ENCODE measurements at places on chromosomes 3 and 15.
A peak's percentile ranks its signal among the peaks of the same experiment; 100 is the strongest.

DNA sequence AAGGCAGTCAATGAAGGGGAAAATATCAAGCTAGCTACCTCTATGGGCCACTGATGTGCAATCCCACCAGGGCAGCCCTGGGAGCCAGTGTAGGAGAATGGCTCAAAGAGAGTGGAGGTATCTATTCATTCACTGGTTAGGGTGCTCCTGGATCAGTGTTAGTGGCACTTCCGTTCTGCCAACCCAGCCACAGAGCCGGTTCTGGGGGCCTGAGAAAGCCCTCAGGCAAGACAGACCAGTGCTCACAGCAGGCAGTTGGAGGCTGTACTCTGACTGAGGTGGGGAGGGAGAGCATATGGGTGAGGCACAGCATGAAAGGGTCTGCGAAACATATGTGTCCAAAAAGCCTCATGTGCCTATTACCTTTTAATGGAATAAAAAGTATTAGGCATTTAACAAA lies 109.3 kb downstream of the KCNMB2 start:
- DNase-seq, result no peak

GRCh38 chr3:153282355-153282754 lies 120.3 kb downstream of the RAP2B start:
- DNase-seq, result no peak

DNA sequence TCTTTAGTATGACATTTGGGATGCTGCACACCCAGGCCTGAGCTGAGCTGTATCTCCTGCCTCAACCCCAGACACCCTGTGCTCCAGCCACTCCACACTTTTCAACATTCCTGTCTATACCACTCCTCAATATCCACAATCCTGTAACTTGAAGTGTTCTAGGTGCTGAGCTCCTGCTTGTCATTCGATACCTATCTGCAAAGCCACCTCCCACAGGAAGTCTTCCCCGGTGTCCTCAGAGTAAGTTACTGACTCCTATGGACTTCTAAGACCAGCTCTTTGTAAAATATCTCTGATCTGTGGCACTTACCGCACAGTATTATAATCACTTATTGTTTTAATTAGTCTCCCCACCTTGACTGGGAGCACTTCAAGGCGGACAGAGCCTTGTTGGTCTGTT lies 1.2 kb upstream of the CAV3 start:
- DNase-seq, result no peak

DNA sequence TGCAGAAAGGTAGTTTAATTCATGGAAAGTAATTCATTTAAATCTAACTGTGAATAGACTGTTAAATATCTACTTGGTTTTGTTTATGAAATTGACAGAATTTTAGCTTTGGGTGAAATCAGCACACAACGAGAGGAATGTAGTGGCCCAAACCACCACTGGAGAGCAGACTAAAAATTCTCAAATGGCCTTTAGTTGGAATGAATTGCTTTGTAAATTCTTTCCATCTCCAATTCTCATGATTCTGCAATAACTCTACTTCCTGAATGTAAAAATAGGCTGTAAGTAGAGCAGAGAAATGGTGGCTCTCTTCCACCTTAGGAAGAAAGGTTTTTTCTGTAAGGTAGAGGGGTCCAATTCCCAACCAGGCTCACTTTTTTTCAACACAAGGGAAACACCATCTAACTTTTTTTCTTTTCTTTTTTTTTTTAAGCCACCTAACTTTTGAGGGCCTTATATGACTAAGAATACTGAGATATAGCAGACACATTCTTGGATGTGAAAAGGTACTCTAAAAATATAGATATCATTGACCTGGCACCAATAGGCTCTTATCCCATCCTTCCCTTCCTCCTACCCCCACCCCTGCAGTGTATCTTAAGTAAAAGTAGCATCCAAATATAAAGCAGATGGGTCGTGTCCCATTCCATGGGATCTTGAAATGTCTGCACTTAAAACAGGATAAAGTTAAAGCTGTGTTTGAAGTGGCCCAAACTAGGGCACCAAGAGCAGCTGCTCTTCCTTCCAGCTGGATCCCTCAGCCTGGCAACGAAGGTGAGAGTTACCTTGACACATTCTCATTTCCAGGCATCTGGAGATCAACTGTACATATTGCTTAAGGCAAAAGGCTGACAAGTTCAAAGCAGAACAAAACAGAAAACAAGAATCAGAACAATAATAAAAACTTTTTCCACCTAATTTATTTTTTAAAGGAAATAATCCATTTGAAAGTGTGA lies 194.1 kb downstream of the TPRG1 start:
- DNase-seq, result no peak

- DNase-seq, result no peak
These were observed 62.8 kb upstream of the CSPG4 start for GRCh38 chr15:75775296-75776064.

GRCh38 chr3:138942861-138943623 lies 3.9 kb downstream of the FOXL2 start:
- no peak for DNase-seq

DNA sequence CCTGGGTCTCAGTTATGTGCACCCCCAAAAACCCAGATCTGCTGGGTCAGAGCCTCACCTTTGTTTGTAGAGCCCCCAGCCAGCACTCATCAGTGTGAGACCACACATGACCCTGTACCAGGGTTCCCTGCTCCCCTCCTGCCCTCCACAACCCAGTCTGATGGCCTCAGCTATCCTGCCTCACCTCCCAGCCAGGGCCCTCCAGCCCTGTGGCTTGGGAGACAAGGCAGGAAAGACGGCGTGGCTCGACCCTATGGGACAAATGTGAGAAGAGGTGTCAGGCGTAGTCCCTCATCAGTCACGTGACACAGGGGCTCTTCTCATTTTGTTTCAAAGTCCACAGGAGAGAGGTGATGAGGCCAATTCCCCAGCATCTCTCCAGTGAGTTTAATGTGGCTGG lies 28.3 kb upstream of the PRR23E start:
- peak; percentile 4 for DNase-seq

GRCh38 chr3:104088738-104089137 lies 1278.0 kb upstream of the ALCAM start:
- DNase-seq, result no peak

GRCh38 chr3:123739106-123739505 lies 145.0 kb downstream of the MYLK start:
- DNase-seq, result no peak

DNA sequence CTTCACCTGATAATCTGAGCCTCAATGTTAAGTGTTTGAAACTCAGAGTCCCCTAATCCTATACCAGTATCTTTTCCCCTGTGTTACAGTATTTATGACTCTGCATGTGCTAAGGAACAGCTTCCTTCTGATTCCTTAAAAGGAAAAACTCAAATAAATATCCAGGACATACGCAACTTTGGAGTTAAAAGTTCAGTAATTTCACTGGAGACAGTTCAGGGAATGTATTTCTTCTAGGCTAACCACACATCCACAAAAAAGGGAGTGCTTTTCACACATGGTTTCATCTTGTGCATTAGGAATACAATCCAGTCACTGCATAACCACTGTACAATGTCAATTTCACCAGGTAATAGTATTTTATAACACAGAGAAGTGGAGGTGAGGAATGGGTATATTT lies 31.0 kb downstream of the PGBD4 start:
- no peak for DNase-seq

- DNase-seq, result no peak
These were observed 51.0 kb upstream of the PLXND1 start for GRCh38 chr3:129657261-129658046.

- peak; percentile 55 for DNase-seq
These were observed 224.6 kb downstream of the VPS13C start for GRCh38 chr15:61835496-61836106.

- no peak for DNase-seq
These were observed 539.5 kb upstream of the AGTR1 start for GRCh38 chr3:148158210-148158609.

DNA sequence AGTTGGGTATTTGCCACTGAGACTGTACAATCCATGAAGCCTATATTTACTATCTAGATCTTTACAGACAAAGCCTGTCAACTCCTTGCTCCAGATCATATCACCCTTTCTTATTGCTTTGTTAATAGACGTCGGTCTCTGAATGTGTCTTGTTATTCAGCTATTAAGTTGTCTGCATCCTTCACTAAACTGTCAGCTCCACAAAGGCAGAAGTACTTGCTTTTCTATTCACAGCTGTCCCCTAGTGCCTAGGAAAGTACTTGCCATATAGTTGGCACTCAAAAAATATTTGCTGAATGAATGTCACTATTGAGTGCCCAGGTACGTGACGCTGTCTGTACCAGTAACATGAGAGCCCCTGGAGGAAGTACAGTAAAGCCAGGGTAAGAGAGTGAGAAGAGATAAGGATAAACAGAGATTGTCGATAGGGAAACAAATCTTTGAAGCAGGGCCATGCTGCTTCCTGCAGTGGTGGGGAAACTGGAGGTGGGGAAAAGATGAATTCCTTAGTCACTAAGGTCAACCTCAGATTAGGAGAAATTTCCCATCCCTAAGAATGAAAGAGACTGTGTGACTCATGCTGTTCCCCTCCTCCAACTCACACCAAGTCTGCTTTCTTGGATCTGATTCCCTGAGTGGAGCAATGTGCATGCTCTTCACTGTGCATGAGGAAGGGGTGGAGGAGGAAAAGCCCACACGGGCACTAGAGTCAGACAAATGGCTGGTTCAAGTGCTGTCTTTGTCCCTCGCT lies 36.3 kb downstream of the PRICKLE2 start:
- DNase-seq, result no peak

DNA sequence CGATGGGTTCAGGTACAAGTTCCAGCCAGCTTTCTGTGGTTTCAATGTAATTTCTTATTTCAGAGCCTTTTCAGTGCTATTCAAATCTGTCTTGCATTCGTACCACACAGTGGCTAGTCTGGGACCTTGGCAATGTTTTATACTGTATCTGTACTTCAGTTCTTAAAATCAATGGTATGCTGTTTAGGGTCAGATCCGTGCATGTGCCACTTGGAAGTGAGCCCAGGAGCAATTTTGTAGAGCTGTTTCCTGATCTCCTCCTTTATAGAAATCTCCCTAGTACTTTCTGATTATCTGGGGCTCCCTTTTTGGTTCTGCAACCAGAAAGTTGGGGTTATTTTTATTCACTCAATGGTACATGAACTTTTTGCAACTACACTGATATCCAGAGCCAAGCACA lies 59.5 kb upstream of the NDUFB4 start:
- no peak for DNase-seq

DNA sequence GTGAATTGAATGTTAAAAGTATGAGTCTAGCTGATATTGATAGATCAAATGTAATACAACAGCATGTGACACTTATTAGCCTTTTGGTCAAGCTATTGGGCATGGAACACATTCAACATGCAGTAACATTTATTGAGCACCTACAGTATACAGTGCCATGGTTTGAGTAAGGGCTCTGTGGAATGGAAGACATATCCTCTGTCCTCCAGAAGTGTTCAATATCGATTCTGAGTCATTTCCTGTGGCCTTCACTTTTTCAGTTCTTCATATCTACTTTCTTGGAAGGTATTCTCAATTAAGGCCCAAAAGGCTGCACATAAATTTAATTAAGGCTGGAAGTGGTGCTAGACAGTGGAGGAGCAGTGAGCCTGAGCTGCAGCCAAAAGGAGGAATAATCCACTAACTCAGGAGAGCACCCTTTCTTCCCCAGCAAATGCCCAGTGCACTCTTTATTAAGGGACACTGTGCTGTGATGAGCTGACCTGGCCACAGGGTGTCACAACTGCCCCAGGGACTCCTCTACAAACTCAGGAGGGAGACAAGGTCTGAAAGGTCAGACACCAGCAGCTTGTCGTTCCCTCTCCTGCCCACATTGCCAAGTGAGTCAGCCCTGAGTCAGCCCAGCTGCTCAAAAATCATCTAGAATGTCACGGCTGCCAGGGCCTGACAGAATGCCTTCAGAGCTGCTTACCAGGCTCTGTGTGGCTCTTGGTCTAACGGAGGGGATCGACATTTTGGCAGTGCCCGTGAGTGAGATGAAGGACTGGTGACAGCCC lies 544.8 kb downstream of the AGBL1 start:
- no peak for DNase-seq

GRCh38 chr3:66703501-66703900 lies 202.7 kb upstream of the LRIG1 start:
- DNase-seq, result no peak

GRCh38 chr3:14199641-14200040 lies 21.0 kb downstream of the LSM3 start:
- DNase-seq, result no peak

GRCh38 chr15:26098801-26099200 lies 235.7 kb upstream of the ATP10A start:
- DNase-seq, result no peak

DNA sequence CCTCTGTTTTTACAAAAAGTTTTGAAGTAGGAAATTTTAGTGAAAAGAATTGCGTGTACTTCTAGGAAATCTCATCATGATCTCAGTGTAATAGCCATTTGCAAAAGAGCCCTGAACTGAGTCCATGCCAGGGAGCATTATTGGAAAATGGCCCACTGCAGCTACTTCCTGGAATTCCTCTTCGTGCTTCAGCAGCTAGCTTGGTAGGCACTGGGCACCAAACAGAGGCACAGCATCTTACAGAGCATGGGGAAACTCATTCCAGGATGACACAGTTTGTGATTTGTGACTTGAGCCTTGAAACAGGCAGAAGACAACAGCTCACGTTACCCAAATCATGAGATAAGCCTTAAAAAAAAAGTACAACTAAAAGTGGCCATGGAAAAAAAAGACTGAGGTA lies 179.1 kb downstream of the WDR72 start:
- no peak for DNase-seq

DNA sequence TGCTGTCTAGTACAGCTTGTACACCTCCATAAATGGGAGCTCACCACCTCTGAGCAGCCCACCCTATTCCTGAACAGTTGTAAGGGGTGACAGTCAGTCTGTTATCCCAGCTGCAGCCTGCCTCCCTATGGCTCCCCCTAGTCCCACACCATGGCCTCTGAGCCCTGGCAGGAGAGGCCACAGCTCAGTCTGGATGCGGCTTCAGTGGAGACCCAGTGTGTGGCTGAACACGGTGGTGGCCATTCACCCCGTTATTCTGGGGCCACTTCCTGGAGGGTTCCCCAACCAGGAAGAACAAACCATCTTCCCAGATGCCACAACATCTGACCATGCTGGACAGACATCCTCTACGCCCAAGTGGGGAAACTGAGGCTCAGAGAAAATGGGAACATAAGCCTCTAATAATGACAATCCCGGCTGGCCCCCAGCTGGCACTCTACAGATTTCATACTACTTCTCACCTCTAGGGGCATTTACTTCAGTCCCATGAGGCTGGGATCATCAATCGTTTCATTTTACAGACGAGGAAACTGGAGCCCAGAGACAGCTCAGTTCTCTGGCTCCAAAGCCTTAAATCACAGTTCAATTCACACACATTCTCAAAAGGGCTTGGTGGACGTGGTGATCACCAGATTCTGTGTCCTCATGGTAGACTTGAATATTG lies 9.2 kb upstream of the GRIP2 start:
- no peak for DNase-seq

DNA sequence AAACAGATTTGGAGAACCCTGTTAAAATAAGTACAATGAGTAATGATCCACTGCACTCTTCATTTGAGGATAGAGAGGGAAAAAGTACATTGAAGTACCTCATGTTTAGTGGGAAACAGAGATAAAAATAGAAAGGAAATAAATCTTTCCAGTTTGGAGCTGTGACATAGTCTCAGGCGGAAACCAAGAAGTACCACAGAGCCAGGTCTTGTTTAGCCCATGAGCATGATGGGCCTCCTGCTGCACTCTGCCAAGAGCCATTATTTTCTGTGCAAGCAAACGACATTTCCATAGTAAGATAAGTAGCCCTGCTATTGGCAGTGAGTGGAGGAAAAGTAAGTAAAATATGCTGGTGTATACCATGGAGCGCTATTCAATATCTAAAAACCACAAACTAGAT lies 796.1 kb downstream of the TBL1XR1 start:
- DNase-seq, result no peak

All from omental fat pad (tissue), 4 donors.